Posterior cingulate gyrus (tissue), 11 donors: ENCODE measurements at places on chromosomes 2 and 18.

- no peak for DNase-seq
Observed at GRCh38 chr18:22841840-22842239, 91.3 kb upstream of the RBBP8 start.

GRCh38 chr2:195759877-195760276, 102.9 kb downstream of the SLC39A10 start:
- DNase-seq = no peak

GRCh38 chr2:122960759-122961641, 1064.1 kb upstream of the CNTNAP5 start:
- no peak for DNase-seq

DNA sequence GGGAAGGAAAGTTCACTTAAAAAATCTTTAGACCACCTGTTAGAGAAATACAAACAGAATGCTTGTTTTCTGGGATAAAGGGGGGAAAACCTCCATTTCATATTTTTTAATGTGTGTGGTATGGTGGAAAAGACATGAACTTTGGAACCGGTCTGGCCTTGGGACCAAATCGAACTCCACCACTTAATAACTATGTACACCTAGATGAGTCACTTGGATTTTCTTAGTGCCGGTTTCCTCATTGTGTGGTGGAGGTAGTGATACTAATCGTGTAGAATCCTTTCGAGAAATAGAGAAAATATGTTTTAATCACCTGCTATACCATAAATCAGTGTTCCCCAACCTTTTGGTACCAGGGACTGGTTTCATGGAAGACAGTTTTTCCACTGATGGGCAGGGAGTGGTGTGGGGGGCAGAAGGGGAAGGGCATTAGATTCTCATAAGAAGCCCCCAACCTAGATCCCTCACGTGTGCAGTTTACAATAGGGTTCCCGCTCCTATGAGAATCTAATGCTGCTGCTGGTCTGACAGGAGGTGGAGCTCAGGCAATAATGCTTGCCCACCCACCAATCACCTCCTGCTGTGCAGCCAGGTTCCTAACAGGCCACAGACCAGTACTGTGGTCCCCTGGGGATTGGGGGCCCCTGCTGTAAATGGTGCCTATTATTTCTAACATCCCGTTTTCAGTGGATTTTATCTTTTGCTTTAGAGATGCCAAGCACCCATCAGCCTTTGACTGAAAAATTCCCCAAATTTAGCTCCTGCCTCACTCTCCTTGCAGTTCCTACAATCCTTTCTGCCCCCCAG, 308.8 kb downstream of the PRKCE start:
- no peak for DNase-seq
